ENCODE measurements at places on chromosomes 5 and 9.

DNA sequence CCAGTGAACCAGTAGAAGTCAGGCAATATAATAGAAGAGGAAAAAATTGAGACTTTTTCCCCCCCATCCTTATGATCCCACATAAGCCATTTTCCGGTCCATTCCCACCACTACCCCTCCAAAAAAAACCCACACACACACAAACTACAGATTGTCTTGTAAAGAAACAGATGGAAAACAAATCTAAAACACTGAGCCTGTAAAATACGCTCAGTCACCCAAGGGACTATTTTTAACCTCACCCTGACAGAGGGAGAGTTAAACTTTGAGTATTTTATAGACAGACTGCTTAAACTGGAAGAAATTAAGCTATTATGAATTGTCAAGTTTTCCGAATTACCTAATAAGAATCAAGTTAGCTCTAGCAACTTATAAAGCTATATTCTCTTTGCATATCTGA is 471.8 kb upstream of the C9orf72 start:
- DNase-seq: no peak

DNA sequence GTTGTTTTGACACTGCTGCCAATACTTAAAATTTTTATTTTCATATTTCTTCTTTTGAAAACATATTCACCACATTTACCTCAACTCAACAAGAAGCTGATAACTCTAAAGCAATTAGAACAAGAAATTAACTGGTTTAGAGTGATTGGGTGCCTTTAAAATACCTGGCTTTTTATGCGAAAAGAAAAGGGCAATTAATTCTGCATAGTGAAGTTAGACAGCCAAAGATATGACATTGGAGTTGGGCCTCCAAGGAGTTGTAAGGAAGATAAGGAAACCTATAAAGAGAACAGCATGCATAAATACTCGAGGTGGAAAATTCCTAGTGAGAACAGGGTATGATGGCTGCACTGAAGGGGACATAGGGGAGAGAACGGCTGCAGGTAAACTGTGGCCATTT is 9.6 kb downstream of the AK6 start:
- DNase-seq: no peak

DNA sequence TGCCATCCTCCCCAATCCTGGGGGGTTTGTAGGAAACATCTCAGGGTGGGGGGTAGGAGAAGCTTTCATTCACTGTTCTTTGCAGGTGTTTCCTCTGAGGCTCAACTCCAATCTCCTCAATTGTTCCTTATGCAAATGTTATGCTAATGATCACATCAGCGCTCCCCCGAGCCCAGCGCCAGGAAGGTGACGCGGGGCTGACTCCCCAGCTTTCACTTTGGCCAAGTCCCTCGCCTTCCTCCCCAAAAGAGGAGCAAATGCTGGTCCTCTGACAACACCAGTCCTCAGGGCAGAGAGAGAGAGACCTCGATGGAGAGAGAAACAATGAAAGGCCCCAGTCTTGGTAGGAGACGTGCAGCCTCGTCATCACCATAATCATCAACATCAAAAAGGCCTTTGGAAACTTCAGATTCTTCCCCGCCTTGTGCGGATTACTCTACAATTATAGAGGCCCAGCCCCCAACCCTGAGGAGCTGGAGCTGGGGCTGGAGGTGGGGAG is 39.1 kb downstream of the PCDH1 start:
- no peak for DNase-seq

GRCh38 chr5:170603109-170603508 is 99.3 kb downstream of the KCNIP1 start:
- no peak for DNase-seq

GRCh38 chr5:153879596-153879995 is 159.1 kb downstream of the FAM114A2 start:
- DNase-seq: no peak

DNA sequence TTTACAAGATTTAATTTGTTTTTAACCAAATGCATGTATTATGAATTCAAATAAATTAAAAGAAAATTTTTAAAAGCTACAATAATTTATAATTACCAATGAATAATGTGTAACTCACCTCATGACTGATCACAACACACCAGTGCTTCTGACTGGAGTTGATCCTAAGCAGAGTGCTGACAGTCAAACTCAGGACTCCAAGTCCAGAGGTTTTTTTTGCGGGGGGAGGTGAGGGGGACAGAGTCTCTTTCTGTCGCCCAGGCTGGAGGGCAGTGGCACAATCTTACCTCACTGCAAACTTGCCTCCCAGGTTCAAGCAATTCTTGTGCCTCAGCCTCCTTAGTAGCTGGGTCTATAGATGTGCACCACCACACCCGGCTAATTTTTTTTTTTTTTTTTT is 71.0 kb upstream of the MELK start:
- DNase-seq: no peak

DNA sequence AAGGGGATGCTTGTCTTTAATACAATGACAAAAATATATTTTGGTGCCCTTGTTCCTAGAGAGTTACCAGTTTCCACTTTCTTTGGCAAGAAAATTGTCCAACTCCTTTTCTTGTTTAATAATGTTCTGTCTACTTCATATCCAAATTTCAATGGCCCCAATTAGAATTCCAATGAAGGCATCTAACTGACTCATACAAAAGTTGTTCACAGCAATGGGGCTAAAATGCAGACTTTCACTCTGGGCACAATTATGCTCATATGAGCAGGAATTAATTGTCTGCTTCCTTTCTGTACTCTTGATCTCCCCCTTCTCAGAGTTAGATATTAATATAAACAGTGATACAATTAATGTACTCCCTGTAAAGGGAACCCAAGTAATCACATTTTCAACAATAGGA is 42.1 kb upstream of the ZNF622 start:
- no peak for DNase-seq

DNA sequence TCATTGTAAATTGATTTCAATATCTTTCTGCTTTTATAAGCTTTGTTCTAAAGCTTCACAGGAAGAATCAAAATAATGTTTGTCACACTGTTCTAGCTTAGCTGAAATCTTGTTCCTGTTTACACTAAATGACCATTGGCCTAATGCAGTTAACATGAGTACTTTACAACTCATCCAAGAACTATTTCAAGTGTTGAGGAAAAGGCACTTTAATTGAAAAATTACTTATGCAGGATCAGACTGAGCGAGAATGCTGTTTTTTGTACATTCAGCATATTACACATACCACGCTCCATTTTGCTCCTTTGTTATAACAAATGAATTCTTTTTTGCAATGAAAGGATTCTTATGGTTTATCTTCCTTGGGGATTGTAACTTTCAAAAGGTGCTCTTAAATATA is 22.4 kb upstream of the SMIM15 start:
- DNase-seq: no peak

DNA sequence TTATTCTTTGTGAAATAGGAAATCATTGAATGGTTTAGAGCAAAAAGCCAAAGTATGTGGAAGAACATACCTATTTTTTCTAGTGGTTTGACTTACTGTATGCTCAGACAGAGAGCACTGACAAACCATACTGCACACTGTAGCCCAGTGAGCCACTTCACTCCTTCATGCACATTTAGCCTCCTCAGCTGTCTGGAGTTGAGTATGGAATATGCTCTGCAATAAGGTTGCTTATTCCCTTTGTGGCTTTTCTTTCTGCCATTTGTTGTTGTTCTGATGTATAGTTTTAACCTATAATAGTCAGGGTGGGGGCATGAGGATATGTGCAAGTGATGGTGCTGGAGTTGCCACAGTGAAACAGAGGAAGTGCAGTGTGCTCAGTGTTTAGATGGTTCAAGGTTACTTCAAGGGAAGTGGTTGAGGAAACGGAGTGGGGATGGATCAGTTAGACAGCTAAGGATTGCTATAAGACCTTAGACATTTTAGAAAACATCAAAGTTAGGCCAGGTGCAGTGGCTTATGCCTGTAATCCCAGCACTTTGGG is 100.7 kb downstream of the CDC42SE2 start:
- DNase-seq: no peak

DNA sequence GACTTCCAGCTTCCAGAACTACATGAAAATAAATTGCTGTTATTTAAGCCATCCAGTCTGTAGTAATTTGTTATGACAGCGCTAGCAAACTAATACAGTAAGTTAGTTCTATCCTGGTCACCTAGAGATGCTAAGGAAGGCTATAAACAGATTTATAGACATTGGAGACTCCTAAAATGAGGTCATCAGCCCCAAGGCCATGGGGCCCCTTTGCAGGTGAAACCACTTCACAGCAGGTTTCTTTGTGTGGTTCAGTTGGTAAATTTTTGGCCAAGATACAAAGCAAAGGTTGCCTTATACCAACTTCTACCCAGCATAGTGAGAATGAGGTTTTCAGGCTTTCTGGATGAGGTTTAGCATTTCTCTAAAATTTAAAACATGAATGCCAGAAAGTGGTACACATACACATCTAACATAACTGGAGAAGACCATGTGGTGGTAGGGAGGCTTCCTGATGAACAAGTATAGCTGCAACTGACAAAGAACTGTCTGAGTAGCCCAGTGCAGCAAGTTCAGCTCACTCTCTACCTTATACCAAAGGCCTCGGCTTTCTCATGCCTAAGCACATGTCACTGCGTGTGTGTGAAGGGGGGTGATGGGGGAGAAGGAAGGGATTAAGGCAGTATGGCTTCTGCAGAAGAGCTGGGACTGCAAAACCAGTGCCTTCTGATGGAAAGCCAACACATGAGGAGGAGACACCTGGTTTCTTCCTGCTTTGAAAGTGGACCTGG is 264.6 kb upstream of the TAS2R1 start:
- no peak for DNase-seq

DNA sequence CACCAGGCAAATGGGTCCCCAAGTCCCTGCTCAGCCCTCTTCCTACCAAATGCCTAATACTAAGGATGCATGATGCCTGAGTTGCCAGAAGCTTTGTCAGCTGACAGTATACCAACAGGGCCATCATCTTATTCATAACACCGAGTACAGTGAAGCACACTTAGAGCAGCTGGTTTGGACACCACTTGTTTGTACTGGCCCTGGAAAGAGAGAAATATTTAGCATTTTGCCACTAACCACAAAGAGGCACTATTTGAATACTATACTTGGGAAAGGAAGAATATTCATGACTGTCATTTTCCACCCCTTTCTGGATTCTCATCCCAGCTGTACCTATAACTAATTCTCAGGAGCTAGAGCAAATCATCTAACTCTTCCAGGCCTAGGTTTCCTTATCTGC is 364.4 kb upstream of the KIF2A start:
- no peak for DNase-seq

DNA sequence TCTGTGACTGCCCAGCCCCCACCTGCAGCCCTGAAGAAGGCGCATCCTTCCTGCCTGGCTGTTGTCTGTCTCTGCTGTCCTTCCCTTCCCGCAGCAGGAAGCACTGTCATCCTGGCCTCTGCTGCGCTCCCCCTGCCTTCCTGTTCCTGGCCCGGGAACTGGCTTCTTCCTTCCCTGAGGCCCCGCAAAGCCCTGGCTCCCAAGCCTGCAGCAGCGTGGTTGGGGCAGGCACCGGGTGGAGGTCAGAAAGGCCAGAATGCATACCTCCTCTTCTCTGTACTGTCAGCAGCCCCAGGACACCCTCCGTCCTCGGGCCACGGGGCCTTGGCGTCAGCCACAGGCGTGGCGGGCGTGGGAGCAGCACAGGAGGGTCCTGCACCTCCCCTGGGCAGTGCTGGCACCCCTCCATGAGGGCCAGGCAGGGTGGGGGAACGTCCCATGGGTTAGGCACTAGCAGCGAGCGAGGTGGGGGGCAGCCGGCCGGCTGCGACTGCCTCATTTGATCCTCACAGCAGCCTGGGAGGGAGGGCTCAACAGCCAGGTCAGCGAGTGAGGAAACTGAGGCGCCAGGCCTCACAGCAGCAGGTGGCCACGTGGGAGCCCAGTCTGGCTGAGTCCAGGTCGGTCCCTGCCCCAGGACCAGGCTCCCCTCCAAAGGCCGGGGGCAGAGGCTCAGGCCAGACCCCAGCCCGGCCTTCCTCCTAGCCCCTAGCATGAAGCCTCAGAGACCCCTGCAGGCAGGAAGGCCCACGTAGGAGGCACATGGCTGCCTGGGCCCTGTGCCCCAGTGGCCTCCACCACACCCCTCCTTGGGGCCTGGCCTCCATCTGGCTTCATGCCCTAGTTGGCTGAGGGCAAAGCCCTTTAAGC is 9.4 kb downstream of the FLT4 start:
- DNase-seq: no peak

DNA sequence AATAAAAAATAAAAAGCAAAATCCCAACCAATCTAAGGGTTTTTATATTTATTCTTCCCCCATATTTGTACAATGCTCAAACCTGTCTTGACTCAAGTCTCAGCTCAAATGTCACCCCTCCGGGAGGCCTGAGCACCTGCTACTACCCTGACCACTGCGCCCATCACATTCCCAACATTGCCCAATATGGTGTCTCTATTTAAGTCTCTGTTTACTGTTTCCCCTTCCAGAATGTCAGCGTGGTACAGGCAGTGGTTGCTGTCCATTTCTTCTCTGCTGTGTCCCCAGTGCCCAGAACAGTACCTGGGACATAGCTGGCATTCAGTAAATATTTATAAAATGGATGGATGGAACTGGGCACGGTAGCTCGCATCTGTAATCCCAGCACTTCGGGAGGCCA is 47.3 kb upstream of the PRRC2B start:
- DNase-seq: no peak

- no peak for DNase-seq
Measured at GRCh38 chr9:35516479-35516878, 26.6 kb downstream of the RUSC2 start.

- no peak for DNase-seq
Measured at GRCh38 chr5:167049043-167049663, 1242.3 kb upstream of the WWC1 start.

DNA sequence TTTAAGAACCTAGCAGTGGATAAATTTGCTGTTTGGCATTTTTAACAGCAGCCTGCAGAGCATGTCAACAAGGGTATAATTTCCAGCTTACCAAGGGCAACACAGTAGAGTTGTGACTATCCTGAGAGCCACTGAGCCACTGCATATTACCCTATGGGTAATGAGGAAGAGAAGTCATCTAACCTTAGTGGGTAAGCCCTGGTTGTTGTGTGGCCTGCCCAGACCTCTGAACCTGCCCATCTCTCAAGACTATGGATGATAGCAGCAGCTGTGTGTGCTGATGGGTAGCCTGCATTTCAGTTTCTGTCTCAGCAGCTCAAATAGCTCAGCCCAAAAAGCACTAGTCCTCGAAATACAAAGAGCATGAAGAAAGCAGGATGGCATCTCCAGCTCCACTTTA is 56.1 kb upstream of the PIP5K1B start:
- no peak for DNase-seq

GRCh38 chr9:89678396-89679015 is 73.7 kb downstream of the GADD45G start:
- no peak for DNase-seq

DNA sequence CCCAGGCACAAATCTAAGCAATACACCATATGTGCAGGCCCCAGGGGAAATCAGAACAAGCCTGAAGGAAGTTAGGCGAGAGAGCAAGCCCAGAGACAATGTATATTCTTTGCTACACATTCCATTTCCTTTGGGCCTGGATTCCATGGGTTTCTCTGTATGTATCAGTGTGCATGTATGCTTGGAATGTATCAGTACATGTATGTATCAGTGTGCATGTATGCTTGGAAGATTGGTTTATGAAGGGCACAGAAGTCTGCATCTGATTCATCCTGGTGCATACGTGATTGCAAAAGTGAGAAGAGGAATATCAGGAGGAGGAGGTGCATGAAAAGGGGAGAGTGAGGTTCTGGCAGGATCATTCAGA is 232.6 kb upstream of the ANKRD55 start:
- no peak for DNase-seq

- DNase-seq: no peak
Measured at GRCh38 chr5:80406980-80407734, 707 bp upstream of the ZFYVE16 start.

- no peak for DNase-seq
Measured at GRCh38 chr5:90802474-90803317, 244.1 kb downstream of the ADGRV1 start.

GRCh38 chr9:126894052-126894603 is 20.5 kb upstream of the RALGPS1 start:
- no peak for DNase-seq

Data from GOT3 (cell line).